ENCODE measurements at places on chromosomes 1 and 21.

DNA sequence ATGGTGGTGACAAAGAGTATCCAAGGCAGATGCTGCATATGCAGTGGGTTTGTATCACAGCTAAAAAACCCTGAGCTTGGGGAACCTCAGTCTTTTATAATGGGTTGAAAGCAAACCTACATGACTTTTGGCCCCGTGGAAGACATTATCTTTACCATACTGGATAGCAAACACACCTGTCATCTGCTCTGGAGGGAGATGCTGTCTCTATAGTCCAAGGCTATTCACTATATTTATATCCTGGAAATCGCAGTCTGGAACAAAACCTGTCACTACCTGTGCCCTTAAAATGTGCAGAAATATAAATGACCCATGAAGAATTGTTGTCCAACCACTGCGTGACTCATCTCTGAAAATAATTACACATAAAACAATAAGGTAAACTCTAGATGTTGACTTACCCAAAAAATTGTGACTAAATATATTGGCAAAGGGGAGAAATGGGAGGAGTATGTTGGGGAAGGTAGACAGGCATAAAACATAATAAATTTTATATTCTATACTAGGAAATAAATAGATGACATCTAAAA lies 121.0 kb upstream of the CXADR start:
- peak; percentile 26 for DNase-seq

DNA sequence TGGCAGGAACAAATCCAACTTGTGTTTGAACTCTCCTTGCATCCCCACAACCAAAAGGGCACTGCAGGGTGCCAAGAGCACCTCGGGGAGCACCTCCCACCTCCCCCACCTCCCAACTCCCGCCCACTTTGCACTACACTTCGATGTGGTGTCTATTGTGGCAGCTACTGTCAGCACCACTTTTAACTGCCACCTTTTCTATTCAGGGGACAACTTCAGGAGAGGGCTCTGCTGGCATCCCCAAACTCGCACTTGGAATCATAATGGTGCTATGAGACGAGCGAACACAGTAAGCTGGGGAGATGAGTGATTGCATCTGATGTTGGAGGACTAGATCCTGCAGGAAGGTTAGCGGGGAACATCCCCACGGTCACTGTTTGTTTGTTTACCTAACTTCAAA lies 238.2 kb upstream of the PROX1 start:
- no peak for DNase-seq

DNA sequence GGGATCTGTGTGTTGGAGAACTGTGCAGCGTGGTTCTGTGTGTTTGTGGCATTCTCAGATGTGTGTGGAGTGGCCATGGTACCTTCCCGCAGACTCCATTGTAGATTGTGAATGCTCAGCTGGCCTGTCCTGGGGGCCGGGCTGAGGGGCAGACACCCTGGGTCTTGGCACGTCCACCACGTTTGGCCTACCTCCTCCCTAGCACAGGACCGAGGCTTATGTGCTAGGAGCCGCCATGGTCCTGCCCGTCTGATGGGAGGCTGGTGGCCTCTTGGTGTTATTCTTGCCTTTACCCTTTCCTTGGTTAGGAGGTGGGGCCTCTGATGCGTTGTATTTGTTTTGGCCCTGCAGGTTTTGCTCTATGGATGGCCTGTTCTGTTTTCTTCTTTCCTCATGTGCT lies 25.1 kb downstream of the SNAP47 start:
- no peak for DNase-seq

DNA sequence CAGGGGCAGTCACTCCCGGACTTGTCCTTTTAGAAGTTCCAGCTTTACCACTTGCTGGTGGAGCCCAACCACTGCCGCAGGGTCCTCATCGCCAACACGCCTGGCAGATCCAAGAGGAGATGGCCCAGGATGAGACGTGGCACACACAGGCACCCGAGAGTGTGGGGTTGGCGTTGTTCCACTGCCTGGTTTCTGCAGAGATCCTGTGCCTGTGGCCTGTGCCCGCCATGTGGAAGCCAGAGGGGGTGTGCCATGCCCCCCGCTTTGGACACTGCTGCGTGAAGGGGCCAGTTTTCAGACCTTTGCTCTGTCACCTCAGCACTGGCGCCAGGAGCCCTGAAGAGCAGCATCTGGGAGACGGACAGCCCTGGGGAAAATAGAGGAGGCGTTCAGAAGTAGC lies 10.8 kb downstream of the CD46 start:
- DNase-seq = no peak

GRCh38 chr1:221557013-221557412 lies 184.9 kb downstream of the DUSP10 start:
- no peak for DNase-seq

DNA sequence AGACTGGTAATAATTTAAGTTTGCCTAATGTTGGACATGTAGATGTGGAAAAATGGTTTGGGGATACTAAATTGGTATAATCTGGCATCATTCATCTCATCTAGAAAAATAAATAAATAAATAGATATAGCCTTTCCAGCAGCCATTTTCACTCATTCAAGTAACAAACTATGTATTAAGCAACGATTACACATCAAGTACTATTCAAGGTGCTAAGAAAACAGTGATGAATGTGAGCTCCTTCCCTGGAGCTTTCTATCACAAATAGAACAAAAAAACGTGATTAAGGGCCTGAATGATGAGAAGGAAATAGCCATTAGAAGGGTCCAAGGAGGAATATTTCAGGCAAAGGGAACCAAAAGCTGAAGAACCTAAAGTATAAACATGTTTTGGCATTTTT lies 37.1 kb downstream of the STIL start:
- DNase-seq = no peak

DNA sequence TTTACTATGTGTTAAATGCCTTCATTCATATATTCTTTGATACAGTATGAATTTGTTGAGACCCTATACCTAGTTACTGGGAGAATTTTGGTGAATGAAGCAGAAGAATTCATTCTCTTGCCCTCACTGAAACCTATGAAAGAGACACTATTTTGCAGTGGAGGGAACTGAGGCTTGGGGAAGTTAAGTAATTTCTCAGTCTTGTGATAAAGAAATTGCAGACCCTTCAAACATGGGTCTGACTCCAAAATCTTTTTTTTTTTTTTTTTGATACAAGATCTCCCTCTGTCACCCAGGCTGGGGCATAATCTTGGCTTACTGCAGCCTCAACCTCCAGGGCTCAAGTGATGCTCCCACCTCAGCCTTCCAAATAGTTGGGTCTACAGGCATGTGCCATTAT lies 132.1 kb downstream of the DNM3 start:
- peak; percentile 25 for DNase-seq

- DNase-seq = no peak
Measured at GRCh38 chr1:111895469-111895868, 94.0 kb downstream of the KCND3 start.

DNA sequence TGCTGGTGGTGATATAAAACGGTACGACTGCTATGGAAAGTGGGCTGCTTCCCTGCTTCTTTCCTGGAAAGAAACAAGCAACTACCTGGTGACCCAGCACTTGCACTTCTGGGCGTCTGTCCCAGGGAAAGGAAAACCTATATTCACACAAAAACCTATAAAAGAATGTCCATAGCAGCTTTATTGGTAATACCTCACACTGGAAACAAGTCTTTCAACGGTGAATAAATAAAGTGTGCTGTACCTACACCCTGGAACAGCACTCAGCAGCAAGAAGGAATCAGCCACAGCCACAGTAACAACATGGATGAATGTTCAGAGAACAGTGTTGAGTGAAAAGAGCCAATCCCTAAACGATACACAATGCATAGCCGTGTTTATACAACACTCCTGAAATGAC lies 19.9 kb downstream of the SLC19A1 start:
- DNase-seq = no peak

DNA sequence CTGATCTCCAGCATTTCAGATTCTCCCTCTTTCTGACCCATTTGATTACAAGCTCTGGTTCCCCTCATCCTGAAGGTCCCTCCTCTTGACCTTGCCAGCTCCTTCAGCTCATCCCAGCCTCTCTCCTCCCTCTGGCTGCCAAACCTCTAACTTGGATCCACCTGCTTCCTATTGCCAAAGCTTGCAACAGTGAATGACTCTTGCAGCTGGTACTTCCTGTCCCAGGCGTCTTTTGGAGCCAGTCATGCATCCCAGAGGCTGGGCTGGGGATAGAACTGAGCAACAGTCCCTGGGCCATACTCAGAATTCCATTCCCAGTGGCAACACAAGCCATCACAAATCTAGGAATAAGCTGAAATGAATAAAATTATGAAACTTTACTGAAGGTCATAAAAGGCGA lies 27.7 kb upstream of the SPOCD1 start:
- no peak for DNase-seq

DNA sequence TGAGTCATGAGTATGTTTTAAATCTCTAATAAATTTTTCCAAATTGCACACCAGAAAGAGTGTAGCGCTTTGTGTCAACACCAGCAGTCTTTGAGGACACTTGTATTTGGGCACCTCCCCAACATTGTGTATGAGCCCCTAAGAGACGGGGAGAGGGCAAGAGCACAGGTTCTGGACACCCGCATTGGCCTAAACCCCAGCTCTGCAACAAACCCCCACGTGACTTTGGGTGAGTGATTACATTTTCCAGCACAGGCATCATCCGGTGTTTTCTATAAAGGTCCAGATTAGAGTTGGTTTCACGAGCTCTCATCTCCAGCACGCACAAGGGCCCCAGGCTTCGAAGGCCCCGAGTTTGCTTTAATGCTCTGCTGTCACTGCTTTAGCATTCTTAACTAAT lies 66.3 kb upstream of the SLC45A1 start:
- no peak for DNase-seq

DNA sequence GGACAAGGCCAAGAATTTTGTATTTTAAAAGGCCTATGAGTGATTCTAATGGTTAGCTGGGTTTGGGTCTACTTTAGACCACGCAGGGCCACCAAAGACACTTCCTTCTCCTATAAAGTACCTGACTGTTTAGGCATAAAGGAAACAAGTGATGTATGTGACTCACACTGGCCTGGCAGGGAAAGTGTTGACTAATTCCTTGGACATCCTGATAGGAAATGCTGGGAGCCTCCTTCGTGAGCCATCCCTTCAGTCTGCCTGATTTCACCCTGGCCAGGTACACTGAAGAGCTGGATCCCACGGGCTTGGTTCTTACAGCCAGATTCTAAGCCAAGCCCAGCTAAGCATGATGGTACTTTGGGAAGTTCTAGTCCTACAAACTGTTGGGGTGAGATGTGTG lies 100.5 kb upstream of the HMGB4 start:
- no peak for DNase-seq

DNA sequence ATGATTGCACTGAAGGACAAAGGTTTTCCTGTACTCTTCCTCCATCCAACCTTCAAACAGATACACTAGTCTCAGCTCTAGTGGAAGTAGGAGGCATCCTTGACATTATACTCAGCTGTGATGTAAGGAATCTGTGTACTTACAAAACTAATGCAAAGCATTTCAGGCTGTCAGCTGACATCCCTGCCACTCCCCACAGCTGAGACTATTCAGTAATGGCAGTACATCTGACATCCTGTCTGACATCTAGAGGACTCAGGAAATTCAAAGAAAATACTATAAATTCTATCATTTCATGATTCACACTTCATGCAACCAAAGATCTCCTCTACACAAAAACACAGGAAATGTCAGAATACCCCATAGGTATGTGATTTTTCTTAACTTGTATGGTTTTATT lies 325.8 kb downstream of the SMYD3 start:
- no peak for DNase-seq

- no peak for DNase-seq
Measured at GRCh38 chr1:47913225-47913823, 83.9 kb downstream of the TRABD2B start.

DNA sequence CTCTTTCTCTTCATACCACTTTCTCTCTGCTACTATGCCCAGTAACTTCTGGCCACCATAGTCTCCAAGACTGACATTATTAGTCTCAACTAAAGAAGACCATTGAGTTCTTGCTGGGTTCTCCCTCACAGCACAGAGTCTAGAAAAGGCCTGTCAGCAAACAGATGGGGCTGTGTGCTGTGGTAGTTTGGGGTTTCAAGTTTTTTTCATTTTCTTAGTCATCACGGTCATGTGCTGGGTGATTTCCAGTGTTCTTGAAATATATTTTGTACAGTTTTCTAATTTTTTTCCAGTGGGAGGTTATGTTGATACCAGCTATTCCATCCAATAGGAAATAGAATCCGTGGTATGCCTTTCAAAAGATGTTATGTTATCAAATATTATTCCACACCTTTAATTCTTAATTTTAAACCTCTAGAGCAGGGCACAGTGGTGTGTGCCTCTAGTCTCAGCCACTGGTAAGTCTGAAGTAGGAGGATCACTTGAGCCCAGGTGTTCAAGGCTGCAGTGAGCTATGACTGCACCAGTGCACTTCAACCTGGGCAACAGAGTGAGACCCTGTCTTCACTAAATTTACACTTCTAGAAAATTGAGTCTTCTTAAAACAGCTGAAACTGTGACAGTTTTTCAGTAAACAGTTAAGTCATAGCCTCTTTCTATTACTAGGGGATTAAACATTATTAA lies 8.3 kb downstream of the CFHR2 start:
- DNase-seq = no peak

DNA sequence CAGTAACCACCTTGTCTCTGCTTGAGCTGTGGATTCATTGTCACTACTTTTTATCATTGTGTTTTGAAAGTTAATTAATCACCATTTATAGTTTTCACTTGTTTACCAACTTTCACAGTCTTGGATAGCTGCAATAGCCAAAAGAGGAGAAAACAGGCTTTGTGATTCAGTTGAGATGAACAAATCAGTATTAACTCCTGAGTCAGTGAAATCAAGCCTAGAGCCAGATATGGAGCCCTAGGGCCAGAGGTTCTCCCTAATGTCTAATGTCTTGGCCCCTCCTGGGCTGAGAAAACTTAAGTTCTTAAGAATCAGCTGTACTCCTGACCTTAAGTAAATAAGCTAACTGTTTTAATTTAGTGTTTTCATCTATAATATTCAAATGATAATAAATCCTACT lies 228.8 kb downstream of the DNM3 start:
- DNase-seq = no peak

DNA sequence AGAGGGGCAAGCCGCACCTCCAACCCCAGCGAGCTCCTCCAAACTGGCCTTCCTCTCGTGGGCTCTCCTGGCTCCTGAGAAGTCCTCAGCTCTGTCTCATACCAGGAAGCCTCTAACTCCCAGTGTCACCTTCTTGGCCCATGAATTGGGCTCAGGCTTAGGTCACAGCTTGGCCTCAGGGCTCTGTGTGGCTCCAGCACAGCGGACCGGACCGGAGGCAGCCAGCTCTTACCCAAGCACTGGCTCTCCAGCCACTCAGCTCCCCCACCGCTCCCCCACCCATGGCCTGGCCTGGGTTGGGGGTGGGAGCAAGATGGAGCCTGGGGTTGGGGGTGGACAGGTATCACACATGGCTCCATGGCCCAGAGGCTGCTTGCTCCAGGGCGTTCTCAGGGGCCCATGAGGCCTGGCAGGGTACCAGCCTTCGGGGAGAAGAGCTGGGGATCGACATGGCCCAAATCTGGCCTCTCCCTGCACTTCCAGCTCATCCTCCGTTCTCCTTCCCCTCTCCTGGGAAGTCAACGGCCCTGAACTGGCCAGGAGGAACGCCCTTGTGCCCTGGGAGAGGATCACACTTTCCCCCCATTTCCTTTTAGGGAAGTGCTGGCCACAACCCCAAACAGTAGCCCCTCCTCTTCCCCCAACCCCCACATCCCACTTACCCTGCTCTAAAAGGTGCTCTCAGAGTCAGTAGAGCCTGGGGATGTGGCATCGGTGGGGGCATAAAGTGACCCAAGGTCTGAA lies 97.5 kb downstream of the CASZ1 start:
- DNase-seq = no peak

- no peak for DNase-seq
Measured at GRCh38 chr1:67874501-67875111, 41.3 kb upstream of the GNG12 start.

GRCh38 chr1:38512789-38513188 lies 346.8 kb downstream of the RRAGC start:
- no peak for DNase-seq

GRCh38 chr1:8091691-8092090 lies 65.6 kb upstream of the ERRFI1 start:
- no peak for DNase-seq
